ENCODE measurements at places on chromosomes 5 and 9.

DNA sequence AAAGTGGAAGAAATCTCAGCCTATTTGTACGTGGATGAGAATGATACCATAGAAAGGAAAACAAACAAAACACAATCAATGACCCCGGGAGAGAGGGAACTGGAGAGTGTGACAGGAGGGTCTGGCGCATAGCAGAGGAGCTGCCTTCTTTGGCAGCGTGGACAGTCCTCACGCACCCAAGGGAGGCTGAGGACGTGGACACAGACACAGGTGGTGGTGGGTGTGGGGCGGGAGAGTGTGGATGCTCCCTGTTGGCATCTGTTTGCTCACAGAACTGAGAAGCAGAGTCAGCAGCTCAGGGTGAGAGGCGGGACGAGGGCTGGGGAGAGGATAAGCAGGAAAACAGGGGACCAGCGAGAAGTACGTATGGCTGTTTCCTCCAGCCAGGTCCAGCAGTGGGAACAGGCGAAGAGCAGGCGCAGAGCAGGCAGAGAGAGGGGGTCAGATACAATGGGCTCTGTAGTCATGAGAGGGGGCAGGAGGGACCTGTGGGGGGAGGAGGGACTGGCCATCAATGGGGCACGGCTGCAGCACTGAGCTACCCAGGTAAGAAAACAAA lies 10.0 kb downstream of the CMBL start:
- DNase-seq = no peak

DNA sequence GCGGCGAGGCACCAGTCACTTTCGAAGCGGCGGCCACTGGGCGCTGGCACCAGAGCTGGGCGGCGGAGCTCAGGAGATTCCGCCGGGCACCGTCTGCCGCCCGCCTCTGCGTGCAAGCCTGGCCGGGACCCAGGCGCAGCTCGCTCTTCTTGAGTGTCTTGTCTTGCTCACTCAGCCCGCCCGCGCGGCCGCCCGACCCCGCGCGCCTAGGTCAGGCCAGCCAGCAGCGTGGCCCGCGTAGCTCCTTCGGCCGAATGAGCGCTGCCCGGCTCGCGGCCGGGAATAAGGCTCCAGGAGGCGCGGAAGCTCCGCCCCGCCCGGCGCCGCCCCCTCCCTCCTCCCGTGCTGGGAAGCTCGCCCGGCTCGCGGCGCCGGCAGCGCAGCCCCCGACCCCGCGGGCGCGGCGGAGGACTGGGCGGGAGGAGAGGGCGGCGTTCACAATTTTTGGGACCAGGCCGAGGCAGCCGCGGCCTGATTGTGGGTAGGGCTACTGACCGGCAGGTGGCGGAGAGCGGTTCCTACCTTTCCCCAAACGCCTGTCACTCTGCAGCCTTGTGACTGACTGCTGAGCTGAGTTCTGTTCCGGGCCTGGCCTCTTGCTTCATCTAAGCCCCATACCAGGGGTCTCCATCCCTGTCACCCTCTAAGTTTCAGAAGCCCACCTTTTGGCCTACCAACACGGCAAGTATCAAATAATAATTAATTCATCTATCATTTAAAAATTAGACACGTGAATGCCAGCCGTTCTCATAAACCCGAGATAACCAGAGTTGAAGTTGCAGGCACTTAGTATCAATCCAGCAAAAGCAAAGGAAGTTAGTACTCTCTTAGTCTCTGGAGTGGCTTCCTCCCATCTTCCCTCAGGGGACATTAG lies at the start of gene HBEGF:
TSS of gene HBEGF (minus strand) at position 256 of the 874 bp plus-strand sequence. CDS start 275 bp downstream, outside the sequence.
- DNase-seq = peak; percentile 50

DNA sequence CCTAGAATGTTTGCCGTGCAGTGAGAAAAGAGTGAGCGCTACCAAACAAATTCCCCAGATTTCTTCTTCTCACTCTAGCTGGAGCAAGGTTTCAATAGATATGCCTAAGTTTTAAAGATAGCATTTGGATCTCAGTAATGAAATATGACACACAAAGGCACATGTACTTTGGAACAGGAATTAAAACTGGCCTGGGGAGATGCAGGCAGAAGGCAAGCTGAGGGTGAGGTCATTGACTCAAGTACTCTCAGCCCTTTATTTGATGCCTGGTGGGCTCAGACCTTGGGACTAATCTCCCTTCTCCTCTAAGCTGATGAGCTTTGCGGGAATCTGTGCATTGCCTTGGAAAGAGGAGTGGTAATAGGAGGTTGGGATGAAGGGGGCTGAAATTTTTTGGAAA lies 323.3 kb upstream of the SLC30A5 start:
- no peak for DNase-seq

- no peak for DNase-seq
Observed at GRCh38 chr5:72871366-72872024, 55.0 kb downstream of the TNPO1 start.

- DNase-seq = no peak
Observed at GRCh38 chr5:146461319-146461718, 14.2 kb downstream of the TCERG1 start.

DNA sequence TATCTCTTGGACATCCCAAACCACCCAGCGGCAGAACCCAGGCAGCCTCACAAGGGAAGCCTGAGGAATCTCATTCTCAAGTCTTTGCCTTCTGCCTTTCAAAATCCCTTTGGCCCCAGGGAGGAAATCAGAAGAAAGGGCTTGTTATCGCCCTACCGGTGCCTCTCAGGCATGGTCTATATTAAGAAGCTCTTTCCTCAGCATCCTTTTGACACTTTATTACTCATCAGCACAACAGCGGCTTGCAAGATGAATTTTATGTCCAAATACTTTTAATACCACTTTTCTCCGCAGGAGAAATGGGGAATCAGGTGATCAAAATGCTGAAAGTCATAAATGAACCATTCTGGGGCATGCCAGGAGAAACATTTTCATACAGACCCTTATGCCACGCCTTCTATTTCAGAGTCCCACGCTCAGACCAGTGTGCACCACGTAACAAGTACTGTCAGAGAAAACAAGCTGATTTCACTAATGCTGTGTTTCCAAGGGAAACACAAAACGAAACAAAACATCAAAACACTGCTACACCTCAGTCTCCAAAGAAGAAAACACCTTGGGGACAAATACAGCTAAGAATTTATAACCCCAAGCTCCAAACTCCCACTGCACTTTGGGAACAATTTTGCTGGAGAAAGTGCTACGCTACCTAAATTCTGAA lies 30.0 kb downstream of the RAPGEF1 start:
- DNase-seq = no peak

DNA sequence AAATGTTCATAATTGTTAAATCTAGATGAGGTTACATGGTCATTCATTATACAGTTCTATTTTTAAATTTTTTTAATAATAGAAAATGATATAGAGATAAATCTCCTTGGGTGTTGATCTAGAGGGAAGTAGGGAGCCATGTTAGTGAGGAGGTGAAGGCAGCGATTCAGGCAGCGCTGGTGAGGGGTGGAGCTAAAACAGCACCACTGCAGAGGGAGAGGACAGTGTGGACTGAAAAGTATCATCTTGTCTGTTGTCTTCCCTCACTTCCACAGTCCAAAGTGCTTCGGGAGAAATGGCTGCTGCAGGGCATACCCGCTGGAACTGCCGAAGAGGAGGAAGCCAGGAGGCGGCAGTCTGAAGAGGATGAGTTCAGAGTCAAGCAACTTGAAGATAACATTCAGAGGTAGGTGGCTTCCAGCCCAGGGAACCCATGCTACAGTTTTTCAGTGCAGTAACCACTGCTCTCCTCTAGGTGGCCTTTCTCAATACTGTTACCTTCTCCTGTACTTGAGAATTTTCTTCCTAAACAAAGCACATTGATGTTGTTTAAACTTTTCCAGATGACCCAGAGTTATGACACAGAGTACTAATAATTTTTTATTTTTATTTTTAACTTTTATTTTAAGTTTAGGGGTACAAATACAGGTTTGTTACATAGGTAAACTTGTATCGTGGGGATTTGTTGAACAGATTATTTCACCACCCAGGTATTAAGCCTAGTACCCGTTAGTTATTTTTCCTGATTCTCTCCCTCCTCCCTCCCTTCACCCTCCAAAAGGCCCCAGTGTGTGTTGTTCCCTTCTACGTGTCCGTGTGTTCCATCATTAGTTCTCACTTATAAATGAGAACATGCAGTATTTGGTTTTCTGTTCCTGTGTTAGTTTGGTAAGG lies 100.5 kb downstream of the PALM2AKAP2 start:
- DNase-seq = peak; percentile 13

- DNase-seq = no peak
Observed at GRCh38 chr5:175336781-175337180, 107.2 kb downstream of the DRD1 start.

DNA sequence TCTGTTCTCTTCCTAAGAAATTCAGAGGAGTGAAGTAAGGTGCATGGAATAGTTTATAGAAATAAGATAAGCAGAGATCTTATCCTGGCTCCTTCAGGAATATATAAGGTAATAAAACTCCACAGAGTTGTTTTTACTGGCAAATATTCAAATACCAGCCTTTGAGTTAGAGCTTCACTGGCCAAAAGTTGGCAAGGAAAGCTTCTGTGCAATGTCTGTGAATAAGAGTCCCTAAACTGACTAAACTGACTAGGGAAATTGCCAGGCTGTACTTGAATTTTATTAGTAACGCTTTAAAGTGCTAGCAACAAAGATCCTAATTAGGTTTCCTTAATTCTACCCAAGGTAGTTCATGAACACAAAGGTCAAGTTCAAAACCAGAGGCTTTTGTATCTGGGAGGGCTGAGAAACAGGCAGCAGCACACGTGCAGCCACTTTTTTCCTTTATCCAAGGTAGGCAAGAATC lies 131.1 kb upstream of the MPDZ start:
- DNase-seq = no peak

DNA sequence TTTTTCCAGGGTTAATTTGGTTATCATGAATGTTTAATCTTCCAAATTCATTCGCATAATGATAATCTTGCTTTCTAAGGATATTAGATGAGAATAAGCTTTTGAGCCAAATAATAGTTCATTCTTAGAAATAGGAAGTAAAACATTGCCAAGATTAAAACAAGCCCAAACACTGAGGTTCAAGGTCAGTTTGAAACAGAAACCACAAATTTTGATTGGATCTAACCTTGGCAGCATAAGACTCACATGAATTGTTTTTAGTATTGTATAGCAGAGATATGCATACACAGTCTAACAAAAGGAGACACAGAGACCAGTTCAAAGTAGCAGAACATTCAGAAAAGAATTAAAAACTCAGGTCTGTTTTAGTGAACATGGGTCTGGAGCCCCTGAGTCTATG lies 43.4 kb upstream of the VCAN start:
- no peak for DNase-seq

GRCh38 chr5:108546939-108547338 lies 165.0 kb upstream of the FBXL17 start:
- DNase-seq = no peak

DNA sequence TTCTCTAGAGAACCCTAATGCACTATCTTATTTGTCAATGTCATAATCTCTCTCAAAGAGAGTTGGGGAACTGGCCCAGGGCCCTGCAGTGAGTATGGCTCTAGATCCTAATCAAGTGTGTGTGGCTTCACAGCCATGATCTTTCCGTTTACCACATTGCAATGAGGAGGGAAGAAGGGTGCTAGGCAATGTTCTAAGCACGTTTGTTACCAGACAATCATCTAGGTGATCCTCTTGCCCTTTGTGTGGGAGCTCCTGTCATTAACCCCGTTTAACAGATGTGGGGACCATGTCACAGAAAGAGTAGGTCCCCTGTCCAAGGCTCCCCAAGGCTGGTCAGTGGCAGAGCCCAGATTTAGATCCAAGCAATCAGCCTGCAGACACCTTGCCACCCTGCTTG lies 128.2 kb upstream of the IRX4 start:
- no peak for DNase-seq

GRCh38 chr5:123170816-123171215 lies 81.8 kb downstream of the PRDM6 start:
- DNase-seq = no peak

GRCh38 chr9:36207546-36208012 lies 16.9 kb downstream of the CLTA start:
- no peak for DNase-seq

- no peak for DNase-seq
Observed at GRCh38 chr5:39224196-39224761, 4.9 kb upstream of the FYB1 start.

- DNase-seq = no peak
Observed at GRCh38 chr9:116416421-116416820, 262.8 kb downstream of the PAPPA start.

DNA sequence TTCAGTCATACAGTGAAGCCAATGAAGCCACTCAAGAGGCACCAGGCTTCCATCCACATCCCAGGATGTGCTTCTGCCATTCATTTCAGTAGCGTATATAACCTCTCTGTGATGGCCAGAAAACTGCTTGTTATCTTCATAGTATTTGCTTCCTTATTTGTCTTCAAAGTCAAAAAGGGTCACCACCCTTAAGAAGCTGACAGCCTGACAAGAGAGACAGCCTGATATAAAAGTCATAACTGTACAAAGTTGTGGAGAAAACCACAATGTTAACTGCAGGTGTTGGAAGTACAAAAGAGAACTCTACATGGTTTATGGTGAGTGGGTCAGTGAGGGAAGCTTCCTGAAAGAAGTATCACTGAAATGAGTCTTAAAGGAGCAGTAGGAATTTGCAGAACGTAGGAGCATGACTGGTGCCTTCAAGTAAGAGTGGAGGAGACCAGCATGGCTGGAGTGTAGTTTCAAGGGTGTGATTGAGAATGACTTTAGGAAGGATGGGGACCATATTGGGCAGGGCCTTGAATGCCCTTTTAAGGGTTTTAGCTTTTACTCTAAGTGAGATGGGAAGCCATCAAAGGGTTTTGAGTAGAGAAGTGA lies 33.7 kb downstream of the NIM1K start:
- no peak for DNase-seq

DNA sequence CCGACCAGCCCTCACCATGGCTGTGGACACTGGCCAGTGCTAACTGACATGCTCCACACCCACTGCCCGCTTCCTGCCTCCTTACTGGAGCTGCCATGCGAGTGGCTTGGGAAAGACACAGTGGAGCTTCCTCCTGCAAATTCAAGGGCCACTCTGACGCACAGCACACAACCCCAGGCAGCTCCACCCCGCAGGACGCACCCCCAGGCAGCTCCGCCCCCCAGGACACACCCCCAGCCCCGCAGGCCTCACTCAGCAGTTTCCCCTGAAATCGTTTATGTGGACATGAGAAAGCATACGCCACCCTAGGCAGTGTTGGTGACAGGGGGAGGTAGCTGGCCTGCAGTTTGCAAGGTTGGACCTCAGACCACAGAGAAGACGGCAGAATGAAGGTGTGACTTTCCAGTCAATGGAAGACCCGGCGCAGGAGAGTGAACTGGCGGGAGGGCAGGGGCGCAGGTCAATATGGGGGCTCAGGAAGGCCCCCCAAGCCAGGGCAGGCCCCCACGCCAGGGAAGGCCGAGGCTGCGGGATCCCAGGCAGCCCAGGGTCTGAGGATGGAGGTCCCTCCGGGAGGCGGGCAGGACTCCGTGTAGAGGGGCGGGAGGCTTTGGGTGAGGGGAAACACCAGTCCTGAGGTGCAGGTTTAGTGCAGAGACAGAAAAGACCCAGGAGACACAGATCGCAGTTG lies 21.6 kb downstream of the LPCAT1 start:
- DNase-seq = no peak
